Panc1 (cell line): ENCODE measurements at places on chromosomes 1 and 21.

DNA sequence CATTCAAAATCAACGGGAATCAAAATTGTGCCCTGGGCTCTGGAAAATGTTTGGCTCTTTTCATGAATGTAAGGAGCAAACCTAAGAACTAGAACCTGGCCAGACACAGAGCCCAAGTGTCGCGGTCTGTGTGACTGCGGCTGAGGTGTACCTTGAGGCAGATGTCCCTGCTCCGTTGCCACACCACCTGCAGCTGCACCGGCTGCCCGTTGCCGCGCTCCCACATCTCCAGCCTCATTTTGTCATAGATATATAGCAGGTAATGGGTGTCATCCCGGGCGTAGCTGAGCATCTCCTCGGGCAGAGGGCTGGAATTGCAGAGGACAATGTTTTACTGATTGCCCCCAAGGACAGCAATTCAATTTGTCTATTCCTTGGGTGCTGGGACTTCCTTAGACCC, 18.7 kb downstream of the EXOSC10 start:
- no peak for DNase-seq

DNA sequence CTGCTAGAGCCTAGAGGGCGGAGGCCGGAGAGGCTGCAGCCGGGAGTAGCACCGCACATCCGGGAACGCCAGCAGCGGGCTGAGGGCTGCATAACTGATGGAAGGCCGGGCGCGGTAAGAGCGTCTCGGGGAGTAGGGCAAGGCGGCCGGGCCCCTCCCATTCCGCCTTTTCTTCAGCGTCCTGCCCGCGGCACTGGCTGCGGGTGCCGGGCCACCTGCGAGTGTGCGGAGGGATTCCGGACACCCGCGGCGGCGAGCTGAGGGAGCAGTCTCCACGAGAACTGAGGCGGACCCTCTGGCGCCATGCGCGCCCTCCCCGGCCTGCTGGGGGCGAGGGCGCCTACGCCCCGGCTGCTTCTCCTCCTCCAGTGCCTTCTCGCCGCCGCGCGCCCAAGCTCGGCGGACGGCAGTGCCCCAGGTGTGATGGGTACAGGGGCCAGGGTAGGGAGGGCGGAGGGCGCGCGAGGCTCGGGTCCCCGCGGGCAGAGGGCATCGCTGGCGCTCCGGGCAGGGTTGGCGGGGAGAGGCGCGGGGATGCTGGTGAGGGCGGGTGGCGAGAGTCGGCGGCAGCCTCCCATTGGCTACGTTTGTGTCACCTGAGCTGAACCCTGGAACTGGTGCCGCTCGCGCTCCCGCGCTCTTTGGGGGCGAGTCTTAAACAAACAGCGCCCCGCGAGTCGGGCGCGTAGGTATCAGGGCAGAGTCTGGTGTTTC, 334.4 kb downstream of the SRGAP2C start:
- DNase-seq: peak; percentile 1

DNA sequence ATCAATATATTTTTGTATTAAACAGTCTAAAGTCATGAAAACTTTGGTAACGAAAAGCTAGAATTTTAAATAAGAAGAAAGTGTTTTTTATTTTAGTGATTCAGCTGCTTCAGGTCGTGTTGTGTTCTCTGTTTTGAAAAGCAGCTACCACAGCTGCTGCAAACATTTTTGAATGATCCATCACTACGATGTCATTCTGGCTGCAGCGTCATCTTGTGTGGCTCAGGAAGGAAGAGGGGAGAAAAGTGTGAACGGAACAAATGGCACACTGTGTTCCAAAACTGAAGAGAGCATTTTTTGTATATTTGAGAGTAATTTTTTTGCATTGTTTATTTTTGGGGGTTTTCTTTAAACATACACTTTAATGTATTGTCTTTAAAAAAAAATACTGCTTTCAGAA, 323.0 kb upstream of the ADGRL2 start:
- DNase-seq: no peak

DNA sequence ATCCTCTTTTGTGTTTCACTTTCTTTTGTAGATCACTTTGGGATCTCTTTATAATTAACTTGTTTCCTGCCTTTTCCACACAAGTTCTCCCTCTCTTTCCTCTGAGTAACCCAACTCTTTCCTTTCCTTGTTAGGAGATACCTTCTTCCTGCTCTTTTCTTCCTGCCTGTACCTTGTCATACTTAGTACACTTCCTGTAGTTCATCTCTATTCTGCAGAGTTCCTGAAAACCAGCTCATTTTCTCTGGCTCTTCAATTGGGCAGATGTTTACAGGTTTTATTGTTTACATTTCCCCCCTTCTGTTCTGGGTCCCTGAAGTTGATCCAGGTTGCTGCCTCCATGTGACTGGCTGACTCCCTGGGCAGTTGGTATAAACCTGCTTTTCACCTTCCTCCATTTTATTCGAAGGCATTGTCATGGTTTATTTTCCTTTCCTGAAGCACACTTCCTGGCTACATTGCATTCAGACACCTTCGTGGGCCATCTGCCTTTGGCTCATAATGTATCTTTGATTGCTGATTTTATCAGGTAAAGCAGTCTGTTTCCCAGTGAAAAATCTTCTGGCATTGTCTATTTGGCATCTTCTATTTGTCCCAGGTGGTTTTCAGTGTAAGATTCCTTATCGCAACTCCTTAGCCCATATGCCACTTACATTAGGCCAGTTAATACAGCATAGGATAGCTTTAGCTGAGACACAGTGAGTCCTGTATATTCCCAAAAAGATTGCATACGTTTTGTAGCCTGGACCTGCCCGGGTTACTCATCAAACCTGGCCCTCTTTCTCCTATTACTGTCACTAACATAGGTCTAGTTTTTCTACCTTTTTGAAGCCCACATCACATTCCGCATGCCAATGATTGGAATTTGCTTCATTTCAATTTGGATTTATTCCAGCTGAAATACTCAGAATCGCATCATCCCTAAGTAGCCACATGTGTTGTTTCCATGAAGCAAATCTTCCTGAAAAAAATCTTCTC, 15.4 kb downstream of the CTH start:
- no peak for DNase-seq

- no peak for DNase-seq
These were observed 45.2 kb upstream of the DMBX1 start for GRCh38 chr1:46444466-46444865.

GRCh38 chr1:178724728-178725465, at the start of gene RALGPS2:
Gene RALGPS2 (plus strand): TSS chr1:178725244. CDS start chr1:178776765, 51,521 bp downstream.
- no peak for DNase-seq

- DNase-seq: no peak
These were observed 210.6 kb downstream of the ROR1 start for GRCh38 chr1:63984257-63984929.

GRCh38 chr1:70277875-70278274, 56.7 kb downstream of the SRSF11 start:
- DNase-seq: no peak

DNA sequence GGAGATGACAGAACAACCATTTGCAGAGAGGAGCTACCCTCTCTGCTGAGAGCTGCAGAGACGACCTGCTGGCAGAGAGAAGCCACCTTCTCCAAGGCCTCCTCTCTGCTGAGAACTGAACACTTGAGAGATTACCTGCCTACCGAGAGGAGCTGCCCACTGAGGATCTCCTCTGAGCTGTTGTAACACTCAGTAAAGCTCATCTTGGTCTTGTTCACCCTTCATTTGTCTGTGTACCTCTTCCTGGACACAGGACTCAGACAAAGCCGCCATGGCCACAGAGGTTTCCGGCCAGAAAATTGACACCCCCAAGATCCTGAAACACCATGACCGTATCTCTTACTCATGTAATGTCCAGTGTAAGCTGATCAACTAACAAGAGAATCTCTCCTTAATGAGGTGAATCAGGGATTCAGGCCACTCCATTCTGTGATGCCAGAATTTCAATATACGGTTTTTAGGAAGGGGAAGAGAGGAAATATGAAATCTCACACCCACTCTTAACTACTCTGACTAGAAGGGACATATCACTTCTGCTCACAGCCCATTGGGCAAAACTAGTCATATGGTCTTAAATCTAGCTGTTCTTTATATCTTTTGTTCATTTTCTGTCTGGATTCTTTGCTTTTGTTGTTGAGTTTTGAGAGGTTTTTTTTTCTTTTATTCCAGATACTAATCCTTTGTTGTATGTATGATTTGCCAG, 83.8 kb downstream of the RHOU start:
- DNase-seq: no peak

- DNase-seq: no peak
These were observed 36.1 kb upstream of the SMYD2 start for GRCh38 chr1:214244841-214245240.

DNA sequence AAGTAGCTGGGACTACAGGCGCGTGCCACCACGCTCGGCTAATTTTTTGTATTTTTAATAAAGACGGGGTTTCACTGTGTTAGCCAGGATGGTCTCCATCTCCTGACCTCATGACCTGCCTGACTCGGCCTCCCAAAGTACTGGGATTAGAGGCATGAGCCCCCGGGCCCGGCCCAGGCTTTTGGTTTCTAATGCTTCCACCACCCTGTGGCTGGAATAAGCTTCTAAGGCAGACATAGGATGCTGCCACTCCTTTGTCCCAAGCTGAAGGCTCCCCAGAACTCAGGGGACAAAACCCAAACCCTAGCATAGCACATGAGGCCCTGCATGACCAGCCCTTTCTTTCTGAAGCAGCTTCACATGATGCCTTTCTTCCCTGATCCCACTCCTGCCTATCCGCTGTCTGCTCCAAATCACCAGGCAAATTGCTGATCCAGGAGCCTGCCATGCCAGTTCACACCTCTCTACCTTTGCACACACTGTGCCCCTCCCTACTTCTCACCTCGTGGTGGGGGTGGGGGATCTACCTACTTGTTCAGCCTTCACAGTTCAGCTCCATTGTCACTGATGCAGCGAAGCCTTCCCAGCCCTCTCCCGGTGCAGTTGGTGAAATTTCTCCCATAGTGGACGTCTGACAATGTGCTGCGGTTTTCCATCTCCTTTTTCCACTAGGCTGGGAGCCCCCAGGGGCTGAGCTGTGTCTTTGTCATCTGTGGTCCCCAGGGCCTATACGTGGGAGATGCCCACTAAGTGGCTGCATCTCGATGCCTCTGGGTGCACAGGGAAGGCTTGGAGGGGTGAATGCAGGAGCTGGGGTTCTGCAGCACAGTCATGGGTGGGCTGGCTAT, 6.9 kb downstream of the PTPRU start:
- DNase-seq: no peak

- no peak for DNase-seq
These were observed 801.7 kb upstream of the PRMT6 start for GRCh38 chr1:106254748-106255147.

DNA sequence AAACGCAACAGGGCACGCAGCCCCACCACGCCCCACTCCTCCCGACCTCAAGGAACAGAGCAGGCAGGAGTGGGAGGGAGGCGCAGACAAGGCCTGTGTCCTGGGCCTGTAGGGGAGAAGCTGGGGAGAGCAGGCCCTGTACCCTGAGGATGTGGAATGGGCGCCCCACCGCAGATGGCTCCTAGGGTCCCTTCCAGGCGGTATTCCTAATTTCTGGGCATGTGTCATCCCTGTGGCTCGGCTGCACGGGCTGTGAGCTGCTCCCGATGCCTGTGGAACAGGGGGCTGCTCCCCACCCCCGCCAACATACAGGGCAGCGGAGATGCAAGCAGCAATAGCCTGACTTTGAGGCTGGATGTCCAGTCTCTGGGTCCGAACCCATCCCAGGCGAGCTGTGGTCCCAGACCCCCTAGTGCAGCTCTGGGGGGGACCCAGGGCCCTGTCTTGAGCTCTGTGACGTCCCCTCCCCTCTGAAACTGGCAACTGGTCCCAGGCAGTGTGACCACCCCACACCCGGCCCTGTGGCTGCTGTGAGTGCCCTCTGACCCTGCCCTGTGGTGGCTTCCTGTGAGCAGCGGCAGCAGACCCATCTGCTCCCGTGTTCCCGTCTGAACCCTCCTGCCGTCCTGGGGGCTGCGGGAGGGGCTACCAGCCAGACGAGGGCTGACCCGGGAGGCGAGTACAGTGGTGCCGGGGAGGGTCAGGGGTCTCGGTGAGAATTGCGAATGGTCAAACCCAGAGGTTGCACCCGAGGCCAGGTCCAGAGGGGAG, 13.9 kb upstream of the COL6A2 start:
- no peak for DNase-seq

DNA sequence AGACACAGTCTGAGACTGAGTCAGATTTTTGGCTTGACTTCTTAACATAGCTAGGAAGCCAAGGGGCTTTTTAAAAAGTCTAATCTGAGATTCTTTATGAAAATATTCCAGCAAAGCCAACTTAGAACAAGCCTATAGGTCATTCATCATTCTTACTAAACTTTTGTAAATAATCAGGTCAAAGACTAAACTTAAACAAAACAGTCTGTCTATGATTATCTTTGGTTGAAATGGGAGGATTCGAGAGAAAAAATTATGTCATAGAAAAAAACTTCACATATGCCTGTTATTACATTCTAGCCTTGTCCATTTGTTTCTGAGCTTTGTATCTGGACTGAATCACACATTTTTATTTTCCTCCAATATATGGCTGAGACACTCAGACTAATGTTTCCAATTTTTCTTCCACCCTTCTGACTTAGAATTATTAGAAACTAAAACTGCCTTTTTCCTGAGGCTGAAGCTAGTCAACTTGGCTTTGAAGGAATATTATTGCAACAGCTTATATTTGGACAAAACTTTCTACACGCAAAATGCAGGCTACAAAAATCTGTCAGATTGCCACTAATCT, 83.3 kb downstream of the ETS2 start:
- DNase-seq: no peak

DNA sequence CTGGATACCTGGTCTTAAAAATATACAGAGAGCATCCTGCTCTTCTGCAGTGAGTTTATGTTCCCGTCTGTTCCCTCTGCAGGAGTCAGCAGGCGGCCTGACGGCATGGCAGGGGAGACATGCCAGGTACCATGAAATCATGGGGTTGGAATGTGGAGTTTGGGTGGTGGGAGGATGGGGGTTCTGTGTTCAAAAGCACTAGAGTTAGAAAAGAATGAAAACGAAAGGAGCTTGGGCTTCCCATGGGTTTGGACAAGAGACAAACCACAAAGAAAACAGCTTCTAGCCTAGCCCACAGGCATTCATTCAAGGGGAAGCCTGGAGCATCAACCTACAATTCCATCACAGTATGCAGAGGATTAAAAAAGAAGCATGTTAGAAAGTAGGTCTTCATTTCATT, 59.9 kb downstream of the WARS2 start:
- DNase-seq: no peak

DNA sequence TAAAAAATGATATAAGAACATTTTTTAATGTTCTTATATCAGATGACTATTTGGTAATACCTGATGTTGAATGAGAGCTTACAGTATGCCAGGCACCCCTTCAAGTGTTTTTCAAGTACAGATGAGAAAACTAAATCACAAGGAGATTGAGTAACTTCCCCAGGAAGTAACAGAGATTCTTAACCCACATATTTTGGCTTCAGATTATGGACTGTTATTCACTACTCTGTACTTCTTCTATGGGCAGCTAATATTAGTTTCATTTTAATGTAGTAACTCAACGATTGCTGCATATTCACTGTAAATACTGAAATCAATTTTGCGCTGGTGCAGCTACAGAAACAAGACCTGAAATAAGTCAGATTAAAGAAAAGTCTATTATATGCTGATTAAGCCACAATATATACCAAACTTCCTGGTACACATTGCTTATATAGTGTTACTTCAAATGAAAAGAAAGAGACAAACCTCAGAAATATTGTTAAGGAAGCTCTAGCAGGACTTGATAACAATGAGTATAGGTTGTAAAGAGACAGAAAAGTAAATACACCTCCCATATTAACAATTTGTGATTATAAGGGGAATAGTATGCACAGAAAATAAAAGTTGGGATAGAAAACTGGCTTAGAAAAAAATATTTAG, 19.7 kb downstream of the DPYD start:
- DNase-seq: no peak

GRCh38 chr1:240866724-240867123, 254.8 kb upstream of the GREM2 start:
- DNase-seq: no peak

GRCh38 chr1:230611128-230611877, 31.0 kb upstream of the COG2 start:
- DNase-seq: no peak
